ENCODE measurements at places on chromosomes 5 and 9.

DNA sequence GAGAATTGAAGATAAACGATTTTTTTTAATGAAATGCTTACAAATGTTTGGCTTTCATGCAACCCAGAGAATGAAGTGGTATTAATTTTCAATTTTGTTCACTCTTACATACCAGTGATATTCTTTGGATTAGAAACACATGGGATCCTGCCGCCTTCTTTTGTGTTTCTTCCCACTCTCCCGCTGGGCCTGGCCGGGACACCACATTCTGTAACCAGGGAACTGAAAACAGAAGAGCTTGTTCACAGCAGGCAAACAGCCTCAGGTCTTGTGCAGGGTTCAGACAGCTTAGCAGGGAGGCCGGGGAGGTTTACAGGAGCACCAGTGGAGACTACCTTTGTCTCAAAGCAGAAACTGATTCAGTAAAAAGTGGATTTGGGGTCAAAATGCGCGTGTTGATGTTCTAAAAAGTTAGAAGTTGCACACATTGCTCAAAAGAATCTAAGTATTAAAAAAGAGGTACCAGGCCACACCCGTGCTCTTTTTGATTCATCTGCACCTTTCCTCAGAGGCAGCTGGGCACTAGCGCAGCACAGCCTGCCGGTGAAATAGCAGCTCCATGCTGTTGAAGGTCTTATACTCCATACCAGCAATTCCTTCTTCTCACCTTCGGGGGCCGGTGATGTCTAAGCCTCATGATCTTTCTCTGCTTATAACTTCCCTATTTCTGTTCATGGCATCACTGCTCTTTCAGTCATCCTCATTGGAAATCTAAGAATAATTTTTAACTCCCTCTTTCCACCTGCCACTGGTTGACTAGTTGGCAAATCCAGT lies 67.1 kb downstream of the GRAMD2B start:
- no peak for DNase-seq

GRCh38 chr5:66824476-66824875 lies 228.3 kb downstream of the MAST4 start:
- DNase-seq = no peak

DNA sequence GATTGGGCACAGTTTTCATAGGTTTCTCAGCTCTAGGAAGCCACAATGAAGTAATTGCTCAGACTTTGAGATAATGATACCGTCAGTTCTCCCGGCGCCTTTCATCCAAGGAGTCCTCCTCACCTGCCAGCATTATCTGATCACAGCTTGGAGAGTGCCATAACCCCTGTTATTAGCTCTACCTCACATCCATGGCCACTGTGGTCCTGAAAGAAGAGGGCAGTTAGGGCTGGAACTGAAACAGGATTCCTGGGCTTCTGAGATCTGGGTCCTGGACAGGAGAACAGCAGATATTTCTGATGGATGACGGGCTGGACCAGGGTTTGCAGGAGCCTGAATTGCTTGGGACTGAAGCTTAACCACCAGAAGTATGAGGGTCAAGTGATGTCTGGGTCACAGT lies 13.5 kb downstream of the RGS3 start:
- DNase-seq = no peak

GRCh38 chr9:82206490-82206889 lies 217.9 kb downstream of the SPATA31D1 start:
- DNase-seq = no peak

GRCh38 chr5:138725153-138725817 lies 27.9 kb upstream of the CTNNA1 start:
- no peak for DNase-seq

Measured in CD4-positive, alpha-beta T cell treated with Interleukin-12 subunit alpha and Interleukin-12 subunit beta, for 1 hour (primary cell).